ENCODE measurements at places on chromosomes 5 and 9.
A peak's percentile ranks its signal among the peaks of the same experiment; 100 is the strongest.

GRCh38 chr5:74578356-74579044 lies 62.0 kb downstream of the ENC1 start:
- no peak for DNase-seq

DNA sequence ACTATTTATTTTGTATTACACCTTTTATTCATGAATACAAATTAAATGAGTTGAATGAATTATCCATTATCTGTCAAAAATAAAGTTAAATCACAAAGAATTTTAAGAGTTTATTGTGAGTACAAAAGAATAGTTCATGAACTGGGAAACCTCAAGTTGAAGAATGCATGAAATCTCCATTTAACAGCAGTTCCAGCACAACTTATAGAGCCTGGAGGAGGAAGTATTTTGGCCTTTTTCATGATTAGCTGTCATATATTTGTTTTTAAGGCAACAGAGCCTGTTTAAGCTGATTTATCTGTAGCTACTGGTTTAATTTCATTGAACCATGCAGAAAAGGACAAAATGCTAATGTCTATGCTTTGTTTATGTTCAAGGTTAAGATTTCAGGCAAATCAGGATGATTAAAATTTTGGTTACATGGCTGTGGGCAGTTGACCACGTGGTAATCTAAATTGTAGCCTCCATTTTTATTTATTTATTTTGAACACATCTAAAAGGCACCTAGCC lies 12.2 kb downstream of the SPINK1 start:
- DNase-seq = no peak

DNA sequence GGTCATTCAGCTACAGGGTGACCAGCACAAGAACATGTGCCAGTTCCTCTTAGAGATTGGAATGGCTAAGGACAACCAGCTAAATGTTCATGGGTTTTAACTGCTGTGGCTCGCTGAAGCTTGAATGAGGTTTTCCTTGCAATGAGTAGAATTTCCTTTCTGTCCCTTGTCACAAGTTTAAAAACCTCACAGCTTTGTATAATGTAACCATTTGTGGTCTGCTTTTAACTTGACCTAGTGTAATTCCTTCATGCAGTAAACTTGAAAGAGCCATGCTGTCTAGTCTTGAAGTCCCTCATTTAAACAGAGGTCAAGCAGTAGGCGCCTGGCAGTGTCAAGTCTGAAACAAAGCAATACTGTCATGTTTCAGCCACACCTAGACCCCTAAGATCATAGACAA lies 181.3 kb upstream of the DMRT1 start:
- no peak for DNase-seq

GRCh38 chr9:75451505-75451904 lies 363.2 kb downstream of the OSTF1 start:
- DNase-seq = no peak

DNA sequence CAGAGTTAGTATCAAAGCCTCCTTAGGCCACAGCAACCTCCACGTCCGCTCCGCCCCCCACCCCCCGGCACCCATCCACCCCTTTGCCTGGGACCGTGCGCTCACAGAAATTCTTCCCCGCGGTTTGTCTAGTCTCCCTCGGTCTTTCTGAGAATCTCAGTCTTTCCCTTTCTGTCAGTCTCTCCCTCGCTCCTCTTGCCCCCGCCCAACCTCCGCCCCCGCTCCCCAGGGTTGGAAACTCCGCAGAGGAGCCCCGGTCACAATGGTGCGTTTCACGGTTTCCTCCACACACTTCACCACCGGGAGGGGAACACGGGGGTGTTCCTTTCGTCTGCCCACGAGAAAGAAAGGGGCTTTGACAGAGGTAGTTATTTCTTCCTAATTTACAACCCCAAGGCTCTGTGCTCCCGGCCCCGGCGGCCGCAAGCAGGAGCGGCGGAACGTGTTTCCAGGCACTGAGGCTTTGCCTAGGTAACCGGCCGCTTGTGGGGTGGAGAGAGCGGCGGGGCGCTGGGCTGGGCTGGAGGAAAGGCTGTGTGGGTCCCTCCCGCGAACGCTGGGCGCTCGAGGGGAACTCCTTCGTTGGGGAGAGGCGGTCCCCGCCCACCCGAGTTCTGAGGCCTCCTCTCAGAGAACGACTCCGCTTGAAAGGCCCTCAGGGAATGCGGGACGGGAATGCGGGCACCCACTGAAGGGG lies 2.1 kb downstream of the NR4A3 start:
- no peak for DNase-seq

- no peak for DNase-seq
Measured at GRCh38 chr9:93320591-93321219, 130.8 kb upstream of the FAM120A start.

DNA sequence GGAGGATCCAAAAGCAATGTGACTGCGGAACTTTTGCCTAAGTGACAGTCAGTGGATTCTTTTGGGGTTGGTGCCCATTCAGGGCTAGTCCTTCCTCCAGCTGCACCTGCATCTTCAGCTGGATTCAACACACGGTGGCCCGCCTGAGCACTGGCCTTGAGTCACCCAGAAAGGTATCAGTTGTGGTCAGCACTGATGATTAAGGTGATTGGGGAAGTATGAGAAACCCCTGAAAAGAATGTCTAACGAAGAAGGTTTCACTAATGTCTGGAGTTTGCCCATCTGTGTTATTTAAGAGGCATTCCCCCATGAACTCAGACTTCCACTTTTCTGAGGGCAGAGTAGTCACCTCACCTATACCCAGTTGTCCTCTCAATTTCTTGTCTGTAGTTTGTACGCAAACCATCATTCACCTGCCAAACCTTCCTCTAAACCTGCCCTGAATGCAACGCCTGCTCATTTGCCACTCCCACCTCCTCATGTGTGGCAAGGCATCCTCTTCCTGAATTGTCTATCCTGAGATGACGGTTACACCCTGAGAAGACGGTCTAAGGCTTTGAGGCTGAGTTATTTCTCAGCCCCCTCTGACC lies 27.2 kb downstream of the CSF2 start:
- DNase-seq = peak; percentile 19

DNA sequence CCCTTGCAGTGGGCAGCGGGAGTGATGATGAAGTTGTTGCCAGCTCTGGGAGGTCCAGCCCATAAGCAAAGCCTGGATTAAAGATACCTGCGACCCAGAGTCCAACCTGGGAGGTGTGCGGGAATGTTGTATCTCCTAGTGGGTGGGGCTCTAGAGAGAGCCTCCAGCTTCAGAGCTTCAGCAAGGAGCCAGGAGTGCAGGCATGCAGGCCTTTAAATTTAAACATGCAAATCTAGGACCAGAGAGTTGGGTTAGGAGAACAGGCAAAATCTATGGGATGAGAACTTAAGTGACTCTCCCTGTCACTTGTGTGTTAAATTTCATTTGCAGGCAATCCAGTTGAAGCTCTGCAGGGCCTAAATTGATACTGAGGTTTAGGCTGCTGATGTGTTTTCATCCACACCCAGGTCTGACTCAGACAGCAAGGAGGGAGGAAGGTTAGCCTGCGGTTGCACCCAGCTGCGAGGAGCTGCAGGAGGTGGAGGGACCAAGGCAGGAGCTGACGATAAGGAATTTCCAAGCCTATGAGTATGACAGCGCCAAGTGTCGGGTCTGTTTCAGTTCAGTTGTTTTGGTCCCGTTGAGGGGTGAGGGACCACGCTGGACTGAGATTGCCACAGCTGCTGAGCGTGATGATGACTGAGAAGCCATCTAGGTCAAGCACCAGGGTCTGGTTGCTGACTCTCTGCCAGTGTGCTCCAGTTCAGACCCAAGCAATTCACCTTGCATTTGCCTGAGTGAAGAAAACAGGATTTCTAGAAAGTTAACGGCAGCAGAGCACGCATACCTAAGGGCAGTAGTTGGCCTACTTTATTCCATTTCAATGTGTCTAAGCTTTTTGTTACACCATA lies 243.0 kb downstream of the ICE1 start:
- no peak for DNase-seq

- no peak for DNase-seq
Measured at GRCh38 chr9:8232726-8233125, 433.1 kb upstream of the DMAC1 start.

GRCh38 chr9:71835596-71835995 lies 67.3 kb upstream of the CEMIP2 start:
- no peak for DNase-seq

- DNase-seq = no peak
Measured at GRCh38 chr5:154428208-154428607, 17.6 kb upstream of the SAP30L start.

DNA sequence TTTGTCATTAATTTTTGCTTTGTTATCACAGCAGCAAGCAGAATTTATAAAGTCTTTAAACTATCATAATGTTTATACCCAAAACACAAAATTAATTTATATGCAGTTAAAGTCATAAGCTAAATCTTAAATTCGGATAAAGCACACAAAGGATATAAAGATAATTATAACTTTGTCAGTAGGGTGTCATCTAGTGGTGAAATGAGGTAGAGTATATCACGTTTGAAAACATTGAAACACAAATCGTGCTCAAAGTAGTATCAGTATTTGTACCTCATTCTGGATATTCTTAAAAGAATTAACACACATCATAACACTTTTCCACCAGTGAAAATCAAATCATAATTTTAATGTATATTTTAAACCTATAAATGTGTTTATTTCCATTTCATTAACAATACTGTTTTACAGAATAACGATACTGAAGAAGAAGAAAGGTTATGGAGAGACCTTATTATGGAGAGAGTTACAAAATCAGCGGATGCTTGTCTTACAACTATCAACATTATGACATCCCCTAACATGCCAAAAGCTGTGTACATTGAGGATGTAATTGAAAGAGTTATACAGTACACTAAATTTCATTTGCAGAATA lies 129.5 kb downstream of the NIPBL start:
- DNase-seq = peak; percentile 67

DNA sequence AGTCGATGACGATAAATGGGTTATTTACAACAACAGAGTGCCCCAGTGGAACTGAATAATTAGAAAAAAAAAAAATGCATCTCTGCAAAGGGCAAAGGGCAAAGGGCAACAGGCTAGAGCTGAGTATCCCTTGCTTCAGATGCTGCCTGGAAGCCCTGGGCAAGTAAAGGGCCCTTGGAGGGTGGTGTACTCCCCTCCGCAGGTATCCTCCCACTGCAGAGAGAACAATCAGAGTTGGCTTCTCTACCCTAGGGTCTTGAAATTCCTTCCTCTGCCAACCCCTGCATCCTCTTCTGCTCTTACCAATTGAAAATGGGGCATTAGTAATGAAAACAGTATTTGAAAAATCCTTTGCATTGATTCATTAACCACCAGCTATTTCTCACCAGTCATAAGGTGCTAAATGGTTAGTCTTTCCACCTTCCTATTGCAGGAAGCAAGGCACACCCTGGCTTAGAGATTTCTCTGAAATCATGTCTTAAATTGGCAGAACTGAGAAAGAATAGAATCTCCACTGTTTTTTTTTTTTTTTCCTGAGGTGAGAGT lies 122.6 kb downstream of the SEMA6A start:
- DNase-seq = no peak

DNA sequence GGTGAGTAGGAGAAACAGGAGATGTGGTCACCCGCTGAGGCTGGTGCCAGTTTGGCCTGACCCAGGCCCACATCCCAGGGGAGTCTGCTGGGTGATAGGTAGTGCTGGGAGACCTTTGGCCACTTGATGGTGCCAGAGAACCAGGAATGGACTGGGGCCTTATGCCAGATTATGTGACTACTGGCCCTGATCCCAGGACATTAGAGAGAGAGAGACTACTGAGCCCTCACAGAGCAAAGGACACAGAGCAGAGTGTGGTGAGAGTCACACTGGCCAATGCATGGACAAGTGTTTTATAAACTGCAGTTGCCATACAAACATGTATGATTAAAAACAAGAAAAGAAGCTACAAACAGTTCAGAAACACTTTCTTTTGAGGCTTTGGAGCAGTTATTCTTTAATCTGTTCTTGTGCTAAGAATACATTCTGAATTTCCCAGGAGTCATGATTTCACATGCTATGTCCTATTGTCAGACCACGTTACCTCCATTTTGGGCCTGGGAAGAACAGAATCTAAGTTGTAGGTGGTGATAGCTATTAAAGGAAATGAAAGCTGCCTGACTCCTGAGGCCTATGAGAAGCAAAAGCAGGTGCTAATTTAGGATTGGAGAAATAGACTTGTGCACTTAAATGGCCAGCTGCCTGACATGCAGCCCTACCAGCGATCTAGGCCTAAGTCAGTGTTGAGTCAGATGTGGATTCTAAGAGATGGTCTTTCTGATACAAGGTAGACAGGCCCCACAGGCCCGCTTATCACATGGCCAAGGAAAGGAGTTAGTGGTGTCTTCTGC lies 32.6 kb upstream of the TMOD1 start:
- peak; percentile 82 for DNase-seq

DNA sequence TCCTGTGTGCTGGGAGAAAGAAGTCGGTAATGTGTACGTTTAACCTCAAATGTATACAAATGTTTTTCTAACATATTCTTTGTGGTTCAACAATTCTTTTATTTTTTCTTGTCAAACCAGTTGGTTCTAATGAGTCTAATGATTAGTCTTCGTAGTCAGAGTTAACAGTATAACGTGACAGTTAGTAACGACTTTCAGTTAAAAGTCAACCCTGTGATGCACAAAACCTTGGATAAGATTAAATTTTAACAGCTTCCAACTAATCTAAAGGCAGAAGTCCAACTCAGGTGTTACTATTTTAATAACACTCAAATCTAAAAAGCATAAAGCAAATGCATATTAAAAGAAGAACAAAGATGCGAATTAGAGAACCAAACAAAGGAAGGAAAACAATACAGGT lies 47.0 kb downstream of the SEMA6A start:
- no peak for DNase-seq

DNA sequence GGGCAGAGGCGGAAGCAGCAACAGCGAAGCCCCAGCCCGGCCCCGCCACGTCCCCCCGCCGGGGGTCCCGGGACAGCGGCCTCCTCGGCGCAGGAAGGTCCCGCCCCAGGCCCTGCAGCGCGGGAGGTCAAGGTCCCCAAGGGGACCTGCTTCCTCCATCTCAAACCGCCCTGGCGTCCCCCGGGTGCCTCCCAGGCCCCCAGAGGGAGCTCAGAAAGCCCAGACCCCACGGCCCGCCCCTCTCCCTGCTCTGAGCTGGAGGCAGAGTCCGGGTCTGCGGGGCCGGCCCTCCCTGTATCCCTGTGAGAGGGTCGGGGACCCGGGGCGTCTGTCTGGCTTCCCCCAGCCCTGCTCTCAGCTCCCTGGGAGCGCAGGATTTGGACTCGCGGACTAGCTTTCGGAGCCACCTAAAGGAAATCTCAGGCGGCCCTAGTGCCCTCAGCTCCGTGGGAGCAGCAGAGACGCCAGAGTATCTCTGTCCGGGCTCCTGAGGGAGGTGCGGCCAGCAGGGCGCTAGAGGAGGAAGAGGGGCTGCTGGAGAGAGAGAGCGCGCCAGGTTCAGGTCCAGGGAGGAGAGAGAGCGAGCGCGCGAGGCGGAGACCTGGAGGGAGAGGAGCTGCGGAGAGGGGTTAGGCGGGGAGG lies 30.7 kb downstream of the EXOC3 start:
- peak; percentile 60 for DNase-seq

GRCh38 chr9:69412741-69413150 lies 87.7 kb downstream of the ENTREP1 start:
- DNase-seq = peak; percentile 65

GRCh38 chr5:142248853-142249462 lies 75.9 kb downstream of the SPRY4 start:
- DNase-seq = peak; percentile 23

DNA sequence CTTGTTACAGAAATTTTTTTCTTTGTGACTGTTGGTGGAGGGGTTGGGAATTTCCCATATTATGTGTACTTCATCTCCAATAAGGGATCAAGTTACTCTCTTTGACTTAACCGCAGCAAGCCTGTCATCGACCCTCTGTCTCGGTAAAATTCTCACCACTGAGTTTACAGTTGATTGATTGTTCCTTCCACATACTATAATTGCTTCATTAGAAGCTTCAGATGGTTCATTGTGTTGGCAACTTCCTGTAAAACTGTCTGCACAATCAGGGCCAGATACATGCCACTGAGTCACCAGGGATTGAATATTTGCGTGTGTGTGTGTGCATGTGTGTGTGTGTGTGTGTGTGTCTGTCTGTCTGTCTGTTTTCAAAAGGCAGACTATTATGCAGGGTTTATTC lies 176.6 kb downstream of the ZNF462 start:
- no peak for DNase-seq

All from HT-29 (cell line).